Right cardiac atrium (tissue), 5 donors: ENCODE measurements at places on chromosomes 5 and 9. TPM values are rescaled to one million over a fixed set of nuclear protein-coding genes. Genes with fewer than 3 reads are reported as not detected.

The ADAMTS19 gene
- total RNA-seq = 2.1 TPM

DNA sequence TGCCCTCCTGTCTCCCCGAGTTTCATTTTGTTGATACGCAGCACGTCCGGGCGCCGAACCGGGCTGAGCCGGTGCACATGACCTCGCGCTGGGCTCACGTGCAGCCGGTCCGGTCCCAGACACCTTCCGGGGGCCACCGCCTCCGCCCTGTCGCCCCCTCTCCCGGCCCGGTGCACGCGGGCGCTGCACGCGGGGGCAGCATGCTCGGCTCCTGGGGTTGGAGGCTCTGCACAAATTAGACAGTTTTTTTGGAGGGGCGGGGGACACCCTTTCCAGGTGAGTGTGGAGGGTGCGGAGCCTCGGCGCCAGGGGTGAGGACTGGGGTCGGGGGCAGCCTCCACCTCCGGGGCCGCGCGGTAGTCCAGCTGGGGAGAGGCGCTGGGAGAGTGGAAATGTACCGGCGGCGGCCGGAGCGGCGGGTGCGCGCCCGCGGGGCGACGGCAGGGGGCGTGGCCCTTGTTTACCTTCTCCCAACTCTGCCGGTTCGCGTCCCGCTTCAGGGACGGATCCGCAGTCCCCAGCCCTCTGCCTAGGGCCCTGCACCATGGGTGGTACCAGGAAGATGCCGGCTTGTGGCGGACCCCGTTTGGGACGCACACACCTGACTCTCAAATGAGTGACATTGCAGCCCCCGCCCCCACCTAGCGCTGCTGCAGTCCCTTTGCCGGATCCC lies 1.1 kb downstream of the JADE2 start:
- DNase-seq = peak; percentile 92

DNA sequence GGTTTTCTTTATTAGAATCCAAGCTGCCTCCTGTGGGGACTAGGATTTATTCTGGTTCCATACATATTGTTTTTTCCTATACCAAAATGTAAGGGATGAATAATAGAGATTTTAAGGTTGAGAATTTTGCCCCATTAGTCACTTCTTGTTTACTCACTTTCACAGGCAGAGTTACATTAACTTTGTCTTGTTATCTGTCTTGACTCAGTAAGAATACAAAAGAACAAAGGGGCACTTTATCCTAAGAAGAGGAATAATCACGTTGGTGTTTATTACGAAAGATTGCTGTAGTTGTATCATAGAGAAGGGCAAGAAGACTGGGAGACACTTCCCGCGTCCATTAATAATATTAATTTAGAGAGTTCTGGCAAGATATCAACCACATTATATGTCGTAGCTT lies 599.7 kb upstream of the FTMT start:
- no peak for DNase-seq

- no peak for DNase-seq
These were observed 102.2 kb upstream of the DAB2 start for GRCh38 chr5:39526914-39527477.

DNA sequence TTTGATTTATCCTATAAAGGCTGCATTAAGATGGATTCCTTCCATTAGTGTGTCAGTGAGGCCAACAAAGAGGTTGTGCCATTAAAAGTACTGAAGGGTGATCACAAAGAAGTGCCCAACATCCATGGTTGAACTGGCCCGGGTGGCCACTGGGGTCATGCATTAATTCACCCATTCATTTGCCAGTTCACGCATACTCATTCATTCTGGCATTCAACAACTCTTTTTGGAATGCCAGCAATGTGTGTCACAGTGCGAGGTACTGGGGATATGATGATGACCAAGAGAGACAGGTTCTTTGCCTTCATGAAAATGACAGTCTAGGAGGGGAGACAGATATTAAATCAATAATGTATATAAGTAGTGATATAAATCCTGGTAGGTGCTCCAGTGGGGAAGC lies 93.2 kb downstream of the PTTG1 start:
- no peak for DNase-seq

The NPR3 gene
- total RNA-seq = 27.8 TPM

DNA sequence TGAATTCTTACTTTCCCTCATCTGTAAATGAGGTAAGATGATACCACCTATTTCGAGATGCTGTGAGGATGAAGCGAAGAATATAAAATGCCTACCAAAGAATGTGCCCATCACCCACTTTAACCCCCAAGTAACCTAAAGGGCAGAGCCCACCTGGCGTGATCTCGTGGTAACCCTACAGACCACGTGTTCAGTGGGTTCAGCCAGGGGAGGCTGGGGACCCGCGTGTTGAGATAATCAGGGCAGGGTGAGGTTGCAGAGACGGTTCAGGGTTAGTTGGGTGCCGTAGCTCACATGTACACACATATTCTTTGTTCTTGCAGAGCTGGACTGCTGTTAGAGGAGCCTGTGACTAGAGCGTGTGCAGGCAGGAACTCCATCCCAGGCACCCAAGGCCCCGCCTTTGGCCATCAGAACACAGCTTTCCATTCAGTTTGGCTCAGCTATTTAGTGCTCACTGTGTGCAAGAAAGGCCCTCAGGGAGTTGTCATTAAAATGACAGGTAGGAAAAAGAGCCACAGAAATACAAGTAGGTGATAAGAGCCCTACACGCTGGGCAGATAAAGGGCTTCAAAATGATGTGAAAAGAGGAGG lies 56.5 kb upstream of the HAND1 start:
- DNase-seq = no peak

GRCh38 chr9:8429768-8430167 lies 630.2 kb upstream of the DMAC1 start:
- no peak for DNase-seq

DNA sequence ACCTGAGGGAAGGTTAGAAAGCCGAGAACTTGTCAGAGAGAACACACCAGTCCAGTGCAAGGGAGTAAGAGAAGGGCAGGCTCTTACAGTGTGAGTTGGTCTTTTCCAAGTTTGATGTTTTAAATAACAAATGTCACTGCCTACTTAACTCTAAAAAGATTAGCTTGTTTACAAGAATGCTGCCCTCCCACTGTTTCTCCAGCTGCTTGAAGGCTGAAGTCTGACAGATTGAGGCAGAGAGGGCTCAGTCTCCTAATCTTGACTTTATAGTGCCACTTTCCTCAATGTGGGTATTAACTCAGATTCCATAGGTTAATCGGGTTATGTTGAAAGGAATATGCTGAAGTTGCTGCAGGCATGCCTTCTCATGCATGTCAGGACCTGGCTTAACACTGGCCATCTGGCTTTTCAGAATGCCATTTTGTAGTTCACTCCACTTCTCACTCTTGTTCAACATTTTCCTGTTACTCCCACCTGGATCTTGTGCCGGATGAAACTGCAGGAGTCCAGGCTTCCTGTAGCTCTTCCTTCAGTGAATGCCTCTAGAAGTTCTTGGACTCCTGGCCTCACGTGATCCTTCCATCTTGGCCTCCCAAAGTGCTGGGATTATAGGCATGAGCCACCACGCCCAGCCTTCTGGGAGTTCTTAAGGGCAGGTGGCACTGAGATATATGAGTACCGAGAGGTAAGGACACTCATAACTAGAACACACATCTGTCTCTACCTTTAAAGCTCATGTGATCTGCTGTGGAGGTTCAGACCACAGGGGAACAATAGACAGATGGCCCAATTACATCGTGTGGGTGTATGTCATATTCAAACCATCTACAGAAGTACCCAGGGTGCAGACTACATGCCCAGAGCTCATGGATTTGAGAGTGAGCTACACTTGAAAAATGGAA lies 249.7 kb downstream of the ARHGAP26 start:
- DNase-seq = no peak

DNA sequence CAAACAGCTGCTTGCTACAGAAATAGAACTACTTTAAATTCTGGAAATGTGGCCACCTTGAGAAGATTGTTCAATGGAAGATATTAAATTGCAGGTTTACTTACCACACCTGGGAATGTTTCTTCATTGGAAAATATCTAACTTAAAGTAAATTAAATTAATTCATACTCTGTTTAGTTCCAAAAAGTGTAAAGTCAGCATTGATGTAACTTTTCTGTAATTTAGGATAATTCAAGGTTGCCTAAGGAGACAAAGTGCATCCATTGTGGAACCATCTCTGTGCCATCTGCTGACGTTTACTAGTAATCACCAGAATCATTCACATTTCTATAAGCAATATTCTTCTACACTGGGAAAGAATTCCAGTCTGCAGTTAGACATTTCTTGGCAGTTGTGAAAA lies 53.0 kb downstream of the FAM170A start:
- no peak for DNase-seq

- no peak for DNase-seq
These were observed 306.5 kb upstream of the ITGA1 start for GRCh38 chr5:52481201-52481600.

The CBY3 gene
- total RNA-seq = not detected

The FAM53C gene
- total RNA-seq = 20.2 TPM

- no peak for DNase-seq
These were observed 117.7 kb downstream of the HOMER1 start for GRCh38 chr5:79396265-79396664.

- DNase-seq = peak; percentile 35
These were observed 59.1 kb upstream of the IER5L start for GRCh38 chr9:129237164-129237611.

- DNase-seq = no peak
These were observed 94.8 kb upstream of the SEMA6A start for GRCh38 chr5:116669261-116670031.

DNA sequence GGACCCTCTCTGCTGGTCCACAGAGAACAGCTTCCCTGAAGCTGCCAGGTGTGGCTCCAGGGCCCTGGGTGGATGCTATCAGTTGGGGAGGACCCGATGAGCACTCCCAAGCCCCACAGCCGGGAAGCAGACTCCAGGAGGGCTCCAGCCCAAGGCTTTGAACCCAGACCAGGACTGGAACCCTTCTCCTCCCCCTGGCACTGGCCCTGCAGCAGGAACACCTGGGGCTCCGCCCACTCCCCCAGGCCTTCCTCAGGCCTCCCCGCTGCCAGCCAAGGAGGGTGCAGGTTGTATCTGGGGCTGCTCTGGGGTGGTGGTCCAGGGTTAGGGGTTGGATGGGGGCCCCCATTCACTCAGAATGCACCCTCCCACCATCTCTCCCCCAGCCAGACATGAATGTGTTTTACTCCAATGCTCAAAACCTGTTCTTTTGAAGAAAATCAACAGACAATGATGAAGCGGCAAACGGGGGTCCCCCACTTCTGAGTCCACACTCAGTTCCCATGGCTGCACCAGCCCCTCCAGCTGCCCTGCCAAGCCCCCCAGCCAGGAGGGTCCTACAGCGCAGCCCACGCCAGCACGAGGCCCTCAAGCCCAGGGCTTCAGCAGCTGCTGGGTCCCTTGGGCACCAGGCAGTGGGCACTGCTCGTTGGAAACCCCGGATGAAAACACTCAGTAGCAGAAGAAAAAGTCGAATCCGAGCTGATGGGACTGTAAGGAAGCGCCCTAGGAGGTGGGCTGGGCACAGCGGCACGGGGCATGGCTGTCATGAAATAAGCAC lies 23.2 kb downstream of the CCDC187 start:
- no peak for DNase-seq

GRCh38 chr5:86689103-86689729 lies 71.5 kb downstream of the COX7C start:
- DNase-seq = no peak

GRCh38 chr5:79845448-79846197 lies 145.4 kb downstream of the MTX3 start:
- DNase-seq = no peak

The HSD17B3 gene
- total RNA-seq = 1.8 TPM

The LEAP2 gene
- total RNA-seq = 1.9 TPM

DNA sequence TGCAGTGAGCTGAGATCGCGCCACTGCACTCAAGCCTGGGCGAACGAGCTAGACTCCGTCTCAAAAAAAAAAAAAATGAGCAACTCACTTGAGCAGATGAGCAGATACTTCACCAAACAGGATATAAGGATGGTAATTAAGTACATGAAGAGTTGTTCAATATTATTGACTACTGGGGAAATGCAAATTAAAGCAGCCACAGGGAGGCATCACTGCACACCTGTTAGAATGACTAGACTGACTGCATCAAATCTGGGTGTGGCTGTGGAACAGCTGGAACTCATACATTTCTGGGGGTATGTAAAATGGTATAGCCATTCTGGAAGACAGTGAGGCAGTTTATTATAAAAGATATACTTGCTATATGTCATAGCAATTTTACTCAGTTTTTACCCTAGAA lies 93.0 kb downstream of the WNK2 start:
- DNase-seq = no peak

The PCDHGA8 gene
- 4.5 TPM for total RNA-seq

DNA sequence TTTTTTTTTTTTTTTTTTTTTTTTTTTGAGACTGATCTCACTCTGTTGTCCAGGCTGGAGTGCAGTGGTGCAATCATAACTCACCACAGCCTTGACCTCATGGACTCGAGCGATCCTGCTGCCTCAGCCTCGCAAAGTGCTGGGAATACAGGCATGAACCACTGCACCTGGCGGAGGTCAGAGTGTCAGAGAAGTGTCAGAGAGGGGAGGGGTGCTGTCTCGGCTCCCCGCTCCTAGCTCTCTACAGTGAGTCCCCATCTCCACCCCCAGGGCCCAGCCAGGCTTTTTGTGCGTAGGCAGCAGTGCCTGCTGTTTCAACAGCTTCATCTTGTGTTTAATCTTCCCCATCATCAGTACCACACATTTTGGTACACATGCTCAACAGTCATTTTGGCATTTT lies 38.3 kb downstream of the SAR1B start:
- no peak for DNase-seq

DNA sequence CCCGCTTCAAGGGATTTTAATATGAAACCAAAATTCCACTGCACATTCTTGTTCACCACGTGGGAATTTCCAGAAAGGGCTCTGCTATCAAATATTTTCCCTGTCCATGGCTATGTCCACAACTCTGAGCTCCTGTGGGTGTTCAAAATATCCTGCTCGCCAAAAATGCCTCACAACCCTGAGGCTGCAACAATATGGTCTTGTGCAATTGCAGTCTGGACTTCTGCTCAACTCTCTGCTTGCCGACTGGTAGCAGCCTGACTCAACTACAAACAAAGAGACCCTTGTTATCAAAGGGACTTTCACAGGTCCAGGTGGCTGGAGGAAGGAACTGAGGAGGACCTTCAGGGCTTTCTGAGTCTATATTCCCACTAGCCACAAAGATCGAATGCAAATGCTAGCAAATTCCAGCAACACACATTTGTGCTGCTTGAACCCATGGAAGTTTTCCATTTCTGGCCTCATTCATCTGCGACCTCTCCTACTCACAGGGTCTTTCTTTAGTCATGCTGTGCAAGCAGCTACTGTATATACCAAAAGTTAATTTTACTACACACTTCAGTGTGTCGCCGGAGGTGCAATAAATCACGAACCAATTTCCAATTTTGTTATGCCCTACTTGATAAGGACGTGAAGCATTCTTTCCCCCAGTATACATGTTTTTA lies 169.2 kb upstream of the SLC30A5 start:
- DNase-seq = peak; percentile 70

- no peak for DNase-seq
These were observed 70.8 kb upstream of the VCAN start for GRCh38 chr5:83400701-83401100.

DNA sequence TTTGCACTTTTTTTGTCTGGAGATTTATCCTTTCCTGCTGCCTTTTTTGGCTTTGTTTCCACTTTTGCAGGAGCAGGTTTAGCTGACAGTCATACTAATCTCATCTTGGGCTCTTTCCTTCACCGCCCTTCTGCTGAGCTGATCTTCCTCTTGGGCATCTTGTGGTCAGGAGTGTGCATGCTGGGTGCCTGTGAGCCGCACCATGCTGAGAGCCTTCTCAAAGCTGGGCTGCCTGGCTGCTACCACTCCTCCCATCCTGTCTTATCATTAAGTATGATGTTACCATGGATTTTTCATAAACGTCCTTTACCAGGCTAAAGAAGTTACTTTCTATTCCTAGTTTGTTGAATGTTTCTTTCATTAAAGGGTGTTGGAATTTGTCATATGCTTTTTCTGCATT lies 49.5 kb upstream of the MCCC2 start:
- DNase-seq = no peak
